ENCODE measurements at places on chromosomes 12 and 14. TPM values are rescaled to one million over a fixed set of nuclear protein-coding genes. Genes with fewer than 3 reads are reported as not detected.
A peak's percentile ranks its signal among the peaks of the same experiment; 100 is the strongest.

GRCh38 chr12:57848208-57848607 lies 1.7 kb upstream of the CTDSP2 start:
- no peak for DNase-seq

DNA sequence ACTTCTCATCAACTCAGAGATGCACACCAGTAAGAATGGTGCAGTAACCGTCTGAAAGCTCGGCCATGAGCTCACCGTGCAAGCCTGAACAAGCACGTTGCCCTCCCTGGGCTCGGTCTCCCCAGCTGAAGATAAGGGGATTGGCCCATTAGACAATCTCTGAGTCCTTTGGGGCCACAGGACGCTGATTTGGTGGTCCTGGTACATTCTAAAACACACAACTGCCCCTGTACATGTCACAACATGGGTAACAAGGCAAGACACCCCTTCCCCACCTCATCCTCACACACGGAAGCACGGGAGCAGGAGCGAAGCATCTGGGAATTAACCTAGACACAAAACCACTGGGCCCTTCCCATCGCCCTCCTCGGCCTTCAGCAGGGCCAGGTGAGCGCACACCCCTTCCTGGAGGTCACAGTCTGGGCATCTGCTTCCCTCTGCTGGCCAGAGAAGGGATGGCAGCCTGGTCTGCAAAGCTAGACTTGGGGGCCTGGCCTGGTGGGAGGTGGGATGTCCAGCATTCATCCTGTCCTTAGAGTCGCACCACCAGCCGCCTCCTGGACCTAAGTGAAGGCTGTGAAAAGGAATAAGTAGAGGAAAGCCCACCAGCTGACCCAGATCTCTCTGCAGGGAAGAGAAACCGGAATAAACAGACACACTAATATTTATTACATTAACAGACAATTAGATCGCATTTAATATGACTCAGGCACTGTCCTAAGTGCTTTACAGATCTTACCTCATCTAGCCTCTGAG lies 18.9 kb upstream of the SMUG1 start:
- DNase-seq: peak; percentile 76

- DNase-seq: no peak
Measured at GRCh38 chr12:31597066-31597465, 6.1 kb upstream of the DENND5B start.

GRCh38 chr12:15116086-15116485 lies 105.1 kb downstream of the RERG start:
- DNase-seq: no peak

- no peak for DNase-seq
Measured at GRCh38 chr12:56864318-56864717, 69.9 kb downstream of the SDR9C7 start.

DNA sequence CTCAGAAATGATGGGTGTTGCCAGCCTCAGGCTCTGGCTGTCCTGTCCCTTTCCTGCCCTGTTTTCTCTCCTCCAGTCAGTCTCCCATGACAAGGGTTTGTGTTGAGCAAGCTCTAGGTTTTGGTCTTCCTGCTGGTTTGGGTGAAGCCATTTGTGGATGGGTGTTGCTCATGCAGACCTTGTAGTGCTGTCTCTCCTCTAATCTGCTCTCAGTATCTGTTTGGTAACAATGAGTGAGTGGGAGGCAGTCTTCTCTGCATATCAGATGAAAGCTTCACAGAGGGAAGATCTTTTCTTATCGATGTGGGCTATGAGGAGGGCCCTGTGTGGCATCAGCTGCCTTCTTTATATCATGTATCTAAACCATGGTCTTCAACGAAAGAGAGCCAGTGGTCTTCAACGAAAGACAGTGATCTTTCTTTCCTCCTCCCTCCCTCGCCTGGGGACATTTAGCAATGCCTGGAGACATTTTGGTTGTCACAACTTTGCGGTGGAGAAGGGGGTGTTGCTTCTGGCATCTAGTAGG lies 3.6 kb downstream of the CMA1 start:
- no peak for DNase-seq

- no peak for DNase-seq
Measured at GRCh38 chr12:50042693-50043092, 14.7 kb upstream of the ASIC1 start.

- no peak for DNase-seq
Measured at GRCh38 chr12:19030603-19031002, 98.9 kb upstream of the PLEKHA5 start.

IKZF4 gene
- polyA plus RNA-seq: 5.3 TPM

MUCL1 gene
- not detected for polyA plus RNA-seq

PTPN21 gene
- 15.6 TPM for polyA plus RNA-seq

PPP1R36 gene
- polyA plus RNA-seq: 1.4 TPM

EXOC3L4 gene
- polyA plus RNA-seq: 7.4 TPM
